CD8-positive, alpha-beta memory T cell (primary cell): ENCODE measurements at places on chromosomes 4 and X. TPM values are rescaled to one million over a fixed set of nuclear protein-coding genes. Genes with fewer than 3 reads are reported as not detected.

The CCNA2 gene
- 0.28 TPM for polyA plus RNA-seq

The AKAP4 gene
- polyA plus RNA-seq = not detected

The KIAA0232 gene
- 13.6 TPM for polyA plus RNA-seq

The ZDHHC15 gene
- polyA plus RNA-seq = not detected

The YY2 gene
- 0.59 TPM for polyA plus RNA-seq

The TCEAL3 gene
- polyA plus RNA-seq = 13.1 TPM

The FAM9B gene
- not detected for polyA plus RNA-seq

The TMEM271 gene
- polyA plus RNA-seq = not detected

The EDA gene
- polyA plus RNA-seq = 1.1 TPM

- DNase-seq = no peak
Measured at GRCh38 chrX:121093011-121093410, 45.6 kb downstream of the GLUD2 start.

GRCh38 chr4:55367084-55367722, 21.2 kb downstream of the SRD5A3 start:
- DNase-seq = no peak

- no peak for DNase-seq
Measured at GRCh38 chrX:66408507-66408906, 230.4 kb downstream of the EDA2R start.

DNA sequence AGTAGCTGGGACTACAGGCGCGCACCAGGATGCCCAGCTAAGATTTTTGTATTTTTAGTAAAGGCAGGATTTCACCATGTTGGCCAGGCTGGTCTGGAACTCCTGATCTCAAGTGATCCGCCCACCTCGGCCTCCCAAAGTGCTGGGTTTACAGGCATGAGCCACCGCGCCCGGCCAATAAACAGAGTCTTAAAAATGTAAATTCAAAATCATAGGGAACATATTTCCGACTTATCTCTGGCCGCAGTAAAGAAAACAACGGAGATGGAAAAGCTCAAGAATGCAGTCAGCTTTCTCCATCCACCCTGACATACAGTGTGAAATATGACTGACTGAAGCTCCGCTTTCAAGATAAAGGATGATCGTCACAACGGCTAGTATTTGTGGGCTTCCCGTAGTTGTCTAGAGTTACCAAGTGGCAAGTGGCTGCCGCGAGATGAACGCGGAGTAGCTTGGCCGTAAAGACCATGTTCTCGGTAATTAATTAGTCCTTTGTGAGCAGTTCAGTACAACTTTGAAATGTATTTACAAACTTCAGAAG, 495.1 kb upstream of the FAT1 start:
- DNase-seq = no peak

DNA sequence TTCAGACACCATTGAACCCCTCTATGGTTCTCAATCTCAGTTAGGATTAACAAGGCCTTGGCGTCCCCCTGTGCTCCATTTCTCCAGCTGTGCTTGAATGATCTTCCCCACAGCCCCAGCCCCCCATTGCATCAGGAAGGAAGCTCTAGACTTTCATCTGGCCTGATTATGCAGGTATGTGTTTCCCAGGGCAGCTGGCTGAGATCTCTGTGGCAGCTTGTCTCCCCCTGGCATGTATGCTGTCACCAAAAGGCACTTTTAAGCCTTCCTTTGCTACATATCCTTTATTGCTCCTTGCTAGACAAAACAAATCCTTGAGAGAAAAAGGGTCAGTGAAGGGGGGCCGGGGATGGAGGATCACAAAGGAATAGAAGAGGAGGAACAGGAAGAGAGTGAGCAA, 1056.0 kb upstream of the SLIT2 start:
- DNase-seq = no peak

DNA sequence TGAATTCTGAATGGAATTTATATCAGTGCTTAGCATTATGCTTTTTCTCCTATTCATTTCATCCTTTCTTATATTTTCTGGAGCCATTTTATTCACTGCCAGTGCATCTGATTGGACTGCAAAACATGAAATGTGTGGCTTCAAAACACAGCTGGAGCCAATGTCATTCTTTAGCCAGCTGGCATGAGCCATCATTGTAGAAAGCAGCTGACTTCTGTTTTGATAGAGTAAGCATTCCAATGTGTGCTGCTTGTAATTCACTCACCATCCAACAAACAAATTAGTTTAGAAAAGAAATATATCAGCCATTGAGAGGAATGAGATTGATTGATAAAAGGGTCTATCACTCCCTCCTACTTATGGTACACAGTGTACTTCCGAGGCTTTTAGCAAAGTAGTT, 2616.0 kb downstream of the ARAP2 start:
- no peak for DNase-seq

DNA sequence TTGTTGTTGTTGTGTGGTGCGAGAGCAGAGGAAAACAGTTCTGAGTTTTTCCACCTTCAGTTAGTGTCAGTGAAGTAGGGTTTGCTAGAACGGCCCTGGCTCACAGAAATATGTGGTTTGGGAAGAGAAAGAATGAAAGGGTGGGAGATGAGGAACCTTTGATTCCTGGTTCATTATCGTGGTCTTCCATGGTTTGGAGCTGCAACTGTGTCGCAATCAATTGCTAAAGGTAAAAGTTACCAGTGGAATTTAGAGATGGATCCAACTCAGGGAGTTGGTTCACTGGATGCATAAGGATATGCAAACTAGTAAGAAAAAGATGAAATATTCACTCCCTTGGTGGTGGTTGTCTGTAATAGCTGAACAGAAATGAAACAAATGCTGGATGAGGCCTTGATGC, 35.6 kb upstream of the GPR34 start:
- DNase-seq = no peak

- no peak for DNase-seq
Measured at GRCh38 chr4:90718931-90719330, 591.7 kb downstream of the CCSER1 start.

GRCh38 chr4:165439981-165440380, 61.2 kb downstream of the CPE start:
- no peak for DNase-seq

- no peak for DNase-seq
Measured at GRCh38 chr4:3121110-3121509, 46.6 kb downstream of the HTT start.

DNA sequence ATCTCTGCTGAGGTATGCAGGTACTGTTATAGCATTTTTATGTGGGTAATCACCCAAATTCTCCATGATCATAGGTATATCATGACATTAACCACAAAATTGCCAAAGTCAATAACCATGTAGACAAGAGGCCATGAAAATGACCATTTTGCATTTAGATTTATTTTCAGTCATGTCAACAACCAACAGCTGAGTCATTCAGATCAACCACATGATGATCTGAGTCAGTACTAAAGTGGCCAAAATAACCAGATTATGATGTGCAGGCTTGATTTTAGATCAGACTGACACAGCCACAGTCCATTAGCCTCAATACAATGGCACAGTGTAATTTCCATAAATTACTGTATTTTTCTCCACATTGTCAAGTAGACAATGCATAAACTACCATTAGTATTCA, 240.5 kb downstream of the GRIA3 start:
- no peak for DNase-seq

GRCh38 chrX:71604796-71605568, 13.3 kb downstream of the CXCR3 start:
- DNase-seq = no peak

DNA sequence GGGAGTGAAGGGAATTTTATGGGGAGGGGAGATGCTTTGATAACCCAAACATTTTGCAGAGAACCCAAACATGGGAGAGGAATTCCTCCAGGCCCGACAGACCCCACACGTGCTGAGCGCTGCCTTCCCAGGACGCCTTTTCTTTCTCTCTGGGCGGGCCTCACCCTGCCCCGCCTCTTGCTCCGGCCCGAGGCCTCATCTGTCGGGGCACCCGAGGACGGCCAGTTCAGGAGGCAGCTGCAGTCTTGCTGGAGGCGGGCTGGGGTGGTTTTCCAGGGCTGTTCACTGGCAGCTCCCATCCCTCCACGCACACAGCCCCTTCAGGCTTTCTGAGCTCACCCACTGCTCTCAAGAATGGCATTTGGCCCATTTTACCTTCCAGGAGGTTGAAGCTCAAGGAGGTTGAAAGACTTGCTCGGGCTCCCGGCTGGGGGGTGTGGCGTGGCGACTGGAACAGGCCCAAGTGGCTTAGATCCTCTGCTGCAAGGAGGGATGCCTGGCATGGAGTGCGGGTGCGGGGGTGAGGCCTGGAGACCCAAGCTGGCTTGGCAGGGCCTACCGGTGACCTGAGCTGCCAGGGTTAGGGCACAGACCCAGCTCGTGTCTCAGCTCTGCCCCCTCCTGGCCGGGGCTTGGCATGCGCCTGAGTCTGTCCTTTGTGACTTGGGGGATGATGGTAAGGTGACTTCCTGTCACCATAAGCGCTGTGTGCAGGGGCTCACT, 99.2 kb downstream of the PSAPL1 start:
- DNase-seq = peak; percentile 39

- DNase-seq = no peak
Measured at GRCh38 chr4:37054531-37055077, 189.9 kb upstream of the NWD2 start.
